ENCODE measurements at places on chromosomes 3 and 15.

- DNase-seq = no peak
Observed at GRCh38 chr3:156619376-156619775, 55.0 kb upstream of the TIPARP start.

DNA sequence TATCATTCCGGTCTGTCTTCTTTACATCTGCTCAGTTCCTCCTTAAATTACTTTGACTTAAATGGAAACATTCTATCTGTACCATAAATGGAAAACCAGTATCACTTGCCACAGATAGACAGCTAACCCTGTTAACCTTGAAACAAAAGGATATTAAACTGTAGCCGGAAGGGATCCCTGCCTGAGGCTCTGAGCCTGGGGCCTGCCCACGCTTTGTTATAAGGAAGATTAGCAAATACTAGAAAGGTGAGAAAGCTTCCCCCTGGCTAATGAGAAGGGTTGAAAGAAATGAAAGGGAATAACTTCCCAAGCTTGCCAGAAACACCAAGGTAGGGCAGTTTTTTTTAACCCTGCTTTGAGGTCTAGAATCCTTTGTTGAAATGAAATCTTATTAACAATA is 927.6 kb downstream of the FHIT start:
- no peak for DNase-seq

DNA sequence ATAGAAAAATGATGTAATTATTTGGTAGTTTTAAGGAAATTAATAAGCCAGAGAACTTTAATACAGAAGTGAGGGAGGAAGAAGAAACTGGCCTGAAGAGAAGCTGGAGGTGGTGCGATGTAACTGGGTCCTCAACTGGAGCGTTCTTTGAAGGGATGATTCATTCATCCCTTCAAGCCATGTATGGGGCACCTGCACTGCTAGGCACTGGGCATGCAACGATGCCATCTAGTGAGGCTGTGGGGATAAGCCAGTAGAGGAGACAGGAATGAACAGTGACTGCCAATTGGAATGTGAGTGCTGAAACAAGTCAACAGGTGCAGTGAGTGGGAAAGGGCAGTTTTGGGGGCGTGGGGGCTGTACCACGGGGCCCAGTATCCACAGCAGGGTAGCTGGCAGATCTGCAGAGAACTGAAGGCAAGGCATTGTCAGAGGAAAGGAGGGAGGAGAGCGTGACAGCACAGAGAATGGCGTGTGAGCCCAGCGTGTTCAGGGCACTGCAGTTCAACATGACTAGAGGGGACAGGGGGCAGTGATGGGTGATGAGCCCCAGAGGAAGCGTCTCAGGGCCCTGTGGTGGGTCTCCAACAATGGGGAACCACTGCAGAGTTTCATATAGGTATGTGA is 3.8 kb upstream of the KIF23 start:
- DNase-seq = peak; percentile 75

- no peak for DNase-seq
Observed at GRCh38 chr3:97896547-97896946, 74.7 kb downstream of the CRYBG3 start.

DNA sequence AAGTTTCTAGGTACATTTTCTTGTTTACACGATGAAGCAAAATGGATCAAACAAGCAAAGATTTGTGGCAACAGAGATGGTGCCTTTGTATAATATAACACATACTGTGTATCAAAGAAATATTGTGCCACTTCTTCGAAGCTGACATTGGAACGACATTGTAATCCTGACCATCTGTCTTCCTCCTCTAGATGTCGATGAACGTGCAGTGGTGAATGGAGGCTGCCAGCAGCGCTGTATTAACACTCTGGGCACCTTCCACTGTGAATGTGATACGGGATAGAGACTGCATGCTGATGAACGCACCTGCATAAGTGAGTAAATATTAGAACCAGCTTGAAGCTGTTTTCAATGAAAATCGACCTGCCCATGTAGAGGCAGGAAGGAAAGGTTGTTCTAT is 613.3 kb upstream of the GOLIM4 start:
- no peak for DNase-seq

All from renal cortical epithelial cell (primary cell).